ENCODE measurements at places on chromosomes 4 and X.

DNA sequence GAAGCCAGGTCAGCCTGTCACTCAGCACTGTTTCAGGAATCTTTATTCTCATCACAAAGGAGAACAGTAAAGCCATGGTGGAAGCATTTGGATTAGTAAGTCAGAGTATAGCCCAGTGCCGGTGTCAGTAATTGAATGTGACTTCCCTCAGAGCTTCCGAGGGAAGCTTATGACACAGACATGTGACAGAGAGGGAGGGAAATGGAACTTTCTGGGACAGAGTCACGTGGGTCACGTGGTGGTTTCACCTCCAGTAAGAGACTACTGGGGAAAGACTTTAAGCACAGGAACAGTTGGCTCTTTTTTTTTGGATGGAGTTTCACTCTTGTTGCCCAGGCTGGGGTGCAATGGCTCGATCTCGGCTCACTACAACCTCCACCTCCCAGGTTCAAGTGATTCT, 53.3 kb upstream of the CCDC160 start:
- DNase-seq: no peak

- DNase-seq: no peak
Measured at GRCh38 chr4:749698-750666, 44.4 kb downstream of the PCGF3 start.

GRCh38 chr4:99856166-99856565, 38.1 kb downstream of the LAMTOR3 start:
- no peak for DNase-seq

DNA sequence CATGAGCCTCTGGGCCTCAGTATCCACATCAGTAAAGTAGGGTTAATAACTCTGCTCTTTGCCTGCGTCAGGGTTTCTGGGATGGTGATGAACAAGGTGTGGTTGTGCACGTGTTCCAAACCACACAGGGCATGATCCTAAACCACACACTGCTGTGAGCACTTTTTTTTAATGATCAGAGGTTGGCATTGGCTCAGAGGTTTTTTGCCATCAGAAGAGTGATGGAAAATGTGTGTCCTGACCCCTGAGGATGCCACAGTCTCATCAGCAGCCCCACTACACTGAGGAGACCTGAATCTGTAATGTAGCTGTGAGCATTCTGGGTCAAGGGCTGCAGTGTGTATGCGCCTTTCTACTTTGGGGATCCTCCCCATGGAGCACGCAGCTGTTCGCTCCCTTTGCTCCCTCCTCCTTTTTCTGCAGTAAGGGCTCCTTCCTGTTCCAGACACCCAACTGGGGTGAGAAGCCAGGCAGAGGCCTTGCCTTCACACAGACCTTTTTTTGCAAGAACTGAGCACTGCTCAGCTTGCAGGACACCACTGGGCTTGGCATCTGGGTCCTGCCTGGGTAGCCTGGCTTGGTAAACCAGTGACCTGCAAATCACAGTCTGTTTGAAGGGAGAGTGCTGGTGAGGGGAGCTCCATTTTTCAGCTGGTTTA, 87.5 kb downstream of the MAMLD1 start:
- peak; percentile 3 for DNase-seq

DNA sequence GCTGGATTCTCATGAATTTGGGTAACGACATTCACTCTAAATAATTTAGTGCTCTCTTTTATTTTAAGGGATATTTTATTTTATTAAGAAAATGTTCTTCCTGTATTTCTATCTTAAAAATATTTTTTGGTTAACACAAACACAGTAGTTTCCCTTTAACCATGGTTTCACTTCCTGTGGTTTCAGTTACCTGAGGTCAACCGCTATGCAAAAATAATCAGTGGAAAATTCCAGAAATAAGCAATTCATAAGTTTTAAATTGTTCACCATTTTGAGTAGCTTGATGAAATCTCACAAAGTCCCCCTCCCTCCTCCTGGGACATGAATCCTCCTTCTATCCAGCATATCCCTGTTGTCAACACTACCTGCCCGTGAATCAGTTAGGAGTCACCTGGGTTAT, 71.4 kb downstream of the GBA3 start:
- DNase-seq: no peak

- no peak for DNase-seq
Measured at GRCh38 chr4:8070736-8071718, 87.6 kb downstream of the ABLIM2 start.

- no peak for DNase-seq
Measured at GRCh38 chrX:9794495-9794894, 8.3 kb downstream of the SHROOM2 start.

DNA sequence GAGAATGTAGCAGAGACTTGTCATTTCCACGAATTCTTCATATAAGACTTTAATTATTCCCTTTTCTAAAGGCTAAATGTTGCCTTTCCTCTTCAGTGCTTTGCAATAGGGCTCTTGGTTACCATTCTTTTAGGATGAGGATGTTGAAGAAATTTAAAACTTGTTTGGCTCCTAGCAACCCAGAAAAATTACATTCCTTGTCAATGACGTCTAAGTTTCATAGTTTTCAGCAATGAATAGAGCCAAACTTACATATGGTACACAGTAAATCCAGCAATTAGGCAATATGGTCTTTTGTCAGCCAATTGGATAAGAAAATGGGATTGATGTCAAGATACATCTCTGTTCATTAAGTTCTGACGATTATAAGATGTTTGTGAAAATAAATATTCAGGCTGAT, 1639.6 kb upstream of the PCDH10 start:
- DNase-seq: no peak

- DNase-seq: no peak
Measured at GRCh38 chr4:186948361-186949242, 224.9 kb upstream of the FAT1 start.

DNA sequence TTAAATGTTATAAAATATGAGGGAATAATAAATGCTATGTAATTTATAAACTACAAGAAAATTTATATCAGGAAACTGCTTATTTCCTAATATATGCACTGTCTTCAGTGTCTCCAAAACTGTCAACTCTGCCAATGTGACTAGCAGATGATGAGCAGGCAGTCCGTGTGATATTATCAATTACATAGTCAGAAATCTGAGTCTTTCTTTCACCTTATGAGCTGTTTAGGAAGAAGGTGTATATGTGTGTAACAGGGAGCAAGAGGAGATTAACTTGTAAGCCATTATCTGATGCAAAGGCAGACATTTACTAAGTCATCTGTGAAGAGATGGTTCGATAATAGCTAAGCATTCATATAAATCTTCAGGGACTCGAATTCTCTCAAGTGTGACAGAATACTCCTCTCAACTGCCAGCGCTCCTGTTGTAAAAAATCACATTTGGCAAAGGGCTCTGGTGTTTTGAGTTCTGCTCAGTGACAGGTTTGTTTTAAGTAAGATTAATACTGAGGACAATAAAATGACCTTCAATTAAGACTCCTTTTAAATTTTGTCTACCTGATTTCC, 79.7 kb downstream of the SNCA start:
- DNase-seq: no peak

DNA sequence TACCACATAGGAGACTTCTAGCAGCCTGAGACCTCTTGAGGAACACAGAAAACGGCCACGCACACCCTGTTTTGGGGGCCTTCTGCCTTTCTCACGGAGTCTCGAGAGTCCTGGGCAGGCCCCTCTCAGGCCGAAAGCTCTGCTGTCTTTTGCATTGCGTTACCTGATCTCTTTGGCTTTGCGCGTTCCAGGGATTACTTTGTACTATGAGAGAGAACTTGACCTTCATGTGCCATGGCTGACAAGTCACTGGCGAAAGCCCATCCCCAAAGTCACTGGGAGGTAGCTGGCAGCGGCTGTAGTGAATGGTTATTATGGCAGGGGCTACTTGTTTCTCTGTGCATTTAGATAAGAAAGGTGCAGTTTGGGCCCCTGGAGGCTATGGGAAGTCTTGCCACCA, 8.0 kb upstream of the NAT8L start:
- no peak for DNase-seq

DNA sequence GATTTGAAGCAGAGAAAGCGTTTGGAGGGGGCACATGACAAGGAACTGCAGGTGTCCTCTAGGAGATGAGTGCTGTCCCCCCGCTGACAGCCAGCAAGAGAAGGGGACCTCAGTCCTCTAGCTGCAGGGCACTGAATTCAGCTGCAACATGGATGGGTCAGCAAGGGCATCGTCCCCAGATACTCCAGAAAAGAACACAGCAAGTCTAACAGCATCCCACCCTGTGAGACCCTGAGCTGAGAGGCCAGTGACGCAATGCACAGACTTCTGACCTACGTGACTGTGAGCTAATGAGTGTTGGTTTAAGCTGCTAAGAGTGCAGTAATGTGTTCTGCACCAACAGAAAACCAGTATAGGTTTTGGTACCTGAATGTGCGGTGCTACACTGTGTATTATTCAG, 11.6 kb upstream of the CENPVL2 start:
- no peak for DNase-seq

DNA sequence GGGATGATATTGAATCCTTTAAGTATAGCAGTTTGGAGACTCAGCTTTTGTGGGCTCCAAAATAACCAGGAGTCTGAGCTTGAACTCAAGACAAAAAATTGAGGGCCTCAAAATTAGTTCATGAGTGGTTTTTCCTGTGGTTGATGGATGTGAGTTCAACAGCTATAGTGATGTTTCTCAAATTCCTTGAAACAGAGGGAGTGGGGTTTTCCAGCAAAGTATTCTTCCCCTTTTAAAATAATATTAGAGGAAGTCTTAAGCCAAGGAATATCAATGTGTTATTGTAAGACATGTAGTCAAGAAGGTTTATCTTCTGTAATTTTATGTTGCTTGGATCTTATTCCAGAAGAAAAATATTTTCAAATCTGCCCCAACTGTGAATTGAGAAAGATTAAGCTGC, 10.6 kb downstream of the OTC start:
- no peak for DNase-seq

Measured in naive thymus-derived CD4-positive, alpha-beta T cell (primary cell).